ENCODE measurements at places on chromosomes 2 and 18.

DNA sequence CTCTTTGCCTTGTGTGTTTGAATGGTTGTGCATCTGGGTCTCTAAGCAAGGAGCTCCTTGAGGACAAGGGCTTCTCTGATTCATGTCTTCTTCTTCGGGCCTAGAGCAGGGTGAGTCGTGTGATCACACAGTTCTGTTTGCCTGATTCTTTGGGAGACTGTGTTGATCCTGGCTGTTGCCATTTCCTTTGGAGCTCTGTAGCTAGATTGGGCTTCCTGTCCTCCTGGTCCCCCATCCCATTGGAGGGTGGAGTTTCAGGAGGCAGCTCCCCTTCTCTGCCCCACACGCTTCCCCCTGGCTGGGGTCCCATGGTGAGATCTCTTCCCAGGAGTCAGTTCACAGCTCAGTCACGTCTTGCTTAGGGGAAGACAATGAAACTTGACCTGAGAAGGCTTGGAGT, 92.8 kb downstream of the TRIB2 start:
- no peak for ATAC-seq

DNA sequence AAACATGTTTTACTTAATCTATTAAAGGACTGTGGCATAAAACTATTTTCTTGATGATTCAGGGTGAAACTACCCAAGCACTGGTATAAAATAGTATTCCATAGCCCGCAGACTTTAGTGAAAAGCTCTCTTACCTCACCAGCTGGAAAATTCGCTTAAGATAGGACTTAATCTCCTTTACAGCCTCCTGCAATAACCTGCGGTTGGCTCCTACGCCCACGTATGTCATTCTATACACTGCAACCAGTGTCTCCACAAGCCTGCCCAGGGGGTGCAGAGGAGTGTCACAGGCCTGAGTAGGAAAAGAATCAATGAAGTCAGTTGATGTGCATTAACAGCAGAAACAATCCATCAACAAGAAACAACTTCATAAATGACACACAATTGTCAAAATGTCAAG, 11.3 kb upstream of the MPP4 start:
- ATAC-seq, result no peak

DNA sequence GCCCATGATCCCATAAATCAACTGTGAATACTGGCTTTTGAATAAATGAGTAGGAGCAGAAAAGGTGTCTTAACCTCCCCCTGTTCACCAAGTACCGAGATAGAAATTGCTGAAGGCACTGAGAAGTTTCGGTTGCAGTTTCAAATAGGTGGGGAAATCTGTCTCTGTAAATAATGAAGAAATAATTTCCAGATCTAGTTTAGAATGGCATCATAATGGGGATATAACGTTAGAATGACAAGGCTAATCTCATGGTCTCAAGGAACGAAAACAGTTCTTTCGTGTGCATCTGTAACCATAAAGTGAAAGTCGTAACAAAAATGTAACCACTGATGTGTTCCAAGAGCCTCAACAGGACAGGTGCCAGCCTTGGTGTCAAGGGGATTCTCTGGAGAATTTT, 49.9 kb upstream of the TMEM18 start:
- ATAC-seq, result peak; percentile 60

DNA sequence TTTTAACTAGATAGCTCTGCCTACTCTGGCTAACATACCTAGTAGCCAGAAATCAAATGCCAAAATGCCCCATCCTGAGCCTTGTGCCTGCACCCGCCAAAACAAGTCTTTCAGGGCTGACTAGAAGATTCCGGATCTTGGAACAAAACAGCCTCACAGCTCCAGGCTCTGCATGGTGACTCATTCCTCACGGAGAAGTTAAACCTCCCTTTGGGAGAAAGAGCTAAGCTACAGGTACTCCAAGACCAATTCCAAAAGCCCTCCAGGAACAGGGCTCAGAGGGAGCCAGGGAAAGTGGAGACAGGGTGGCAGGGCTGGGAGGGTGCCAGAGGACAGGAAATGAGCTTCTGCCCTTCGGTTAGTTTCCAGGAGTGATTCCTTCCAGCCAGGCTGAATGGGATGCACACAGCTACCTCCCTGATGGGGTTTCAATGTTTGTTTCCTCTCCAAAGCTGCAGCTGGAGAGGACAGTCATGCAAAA, 295.6 kb downstream of the TNS1 start:
- no peak for ATAC-seq

GRCh38 chr2:113861740-113862139, 28.1 kb upstream of the ACTR3 start:
- ATAC-seq, result no peak

GRCh38 chr2:145729481-145729880, 1209.6 kb upstream of the ZEB2 start:
- no peak for ATAC-seq

DNA sequence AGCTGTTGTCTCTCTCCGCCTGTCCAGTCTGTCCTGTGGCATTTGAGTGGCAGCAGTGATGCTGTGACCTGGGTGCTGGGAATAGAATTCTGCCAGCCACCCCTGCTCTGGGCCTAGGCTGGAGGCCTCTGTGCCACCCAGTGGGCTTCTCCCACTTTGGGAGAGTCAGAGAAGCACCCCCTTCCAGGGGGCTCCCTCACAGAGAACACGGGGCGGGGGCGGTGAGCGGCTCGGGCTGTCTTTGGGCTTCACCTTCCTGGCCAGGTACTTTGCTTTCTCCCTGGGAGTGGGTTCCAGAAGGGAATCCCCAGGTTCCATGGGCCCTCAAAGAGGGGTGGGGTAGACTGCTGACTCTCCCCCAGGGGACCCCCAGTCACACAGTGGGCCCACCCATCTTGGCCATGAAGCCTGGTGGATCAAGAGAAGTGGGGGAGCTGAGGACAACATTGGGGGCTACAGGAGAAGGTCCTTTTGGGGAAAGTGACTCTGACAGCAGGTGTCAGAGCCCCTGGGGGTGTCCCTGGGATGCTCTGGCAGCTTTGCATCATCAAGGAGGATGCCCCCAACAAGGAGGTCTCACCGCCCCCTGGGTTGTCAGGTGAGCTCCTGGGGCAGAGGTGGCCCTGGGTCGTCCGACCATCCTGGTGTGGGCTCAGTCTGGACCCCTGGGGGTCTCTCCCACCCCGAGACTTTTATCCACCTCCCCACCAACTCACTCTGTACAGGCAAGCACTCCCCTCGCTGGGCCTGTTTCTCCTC, 18.8 kb upstream of the BOK start:
- no peak for ATAC-seq

DNA sequence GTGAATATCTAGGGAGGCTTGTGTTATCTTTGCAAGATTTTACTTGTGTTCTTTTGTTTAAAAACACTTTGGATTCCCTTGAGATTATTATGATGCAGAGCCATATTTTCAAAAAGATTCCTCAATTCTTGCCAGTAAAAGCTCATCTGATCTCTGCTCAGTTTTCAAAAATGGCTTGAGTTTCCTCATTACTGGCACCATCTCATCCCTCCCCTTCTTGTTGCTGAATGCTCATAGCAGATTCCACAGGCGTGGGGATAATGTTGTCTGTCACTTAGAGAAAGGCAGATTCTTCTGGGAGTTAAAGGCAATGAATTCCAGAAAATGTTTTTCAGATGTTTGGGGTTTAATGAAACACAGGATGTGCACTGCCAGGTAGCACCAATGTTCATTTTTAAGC, 170.4 kb upstream of the TANK start:
- ATAC-seq, result no peak

DNA sequence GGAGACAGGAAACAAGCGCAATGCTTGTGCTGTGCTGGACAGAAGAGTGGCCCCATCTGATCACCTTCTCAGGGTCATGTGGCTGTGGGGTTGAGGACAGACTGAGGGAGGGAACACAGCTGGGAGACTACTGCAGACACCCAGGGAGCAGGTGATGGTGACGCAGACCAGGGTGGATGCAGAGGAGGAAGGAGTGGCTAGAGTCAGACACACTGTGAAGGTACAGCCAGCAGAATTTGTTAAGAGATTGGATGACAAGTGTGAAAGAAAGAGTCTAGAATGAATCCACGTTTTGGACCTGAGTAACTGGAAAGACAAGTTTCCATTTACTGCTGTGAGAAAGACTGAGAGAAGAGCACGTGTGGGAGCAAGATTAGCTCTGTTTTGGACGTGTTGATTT, 15.9 kb upstream of the POMC start:
- ATAC-seq, result no peak

- no peak for ATAC-seq
Observed at GRCh38 chr18:13624563-13625237, 101.7 kb downstream of the FAM210A start.

- no peak for ATAC-seq
Observed at GRCh38 chr18:12841070-12841469, 43.0 kb downstream of the PTPN2 start.

DNA sequence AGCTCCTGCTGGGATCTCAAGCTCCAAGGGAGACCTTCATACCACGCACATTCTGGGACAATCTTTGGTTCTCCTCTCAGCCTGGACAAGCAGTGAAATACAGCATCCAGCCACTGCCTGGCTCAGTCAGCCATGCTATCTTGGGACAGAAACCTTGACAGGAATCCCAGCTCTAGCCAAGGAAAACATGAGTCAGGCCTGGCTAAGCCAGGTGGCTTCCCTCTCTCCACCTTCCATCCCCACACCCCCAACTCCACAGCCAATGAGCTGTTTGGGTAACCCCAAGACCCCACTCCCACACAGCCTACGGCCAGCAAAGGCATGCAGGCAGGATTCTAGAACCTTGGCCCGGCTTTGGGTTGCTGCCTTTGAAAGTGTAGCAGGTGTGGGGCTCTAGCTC, 64.9 kb downstream of the MCFD2 start:
- no peak for ATAC-seq

DNA sequence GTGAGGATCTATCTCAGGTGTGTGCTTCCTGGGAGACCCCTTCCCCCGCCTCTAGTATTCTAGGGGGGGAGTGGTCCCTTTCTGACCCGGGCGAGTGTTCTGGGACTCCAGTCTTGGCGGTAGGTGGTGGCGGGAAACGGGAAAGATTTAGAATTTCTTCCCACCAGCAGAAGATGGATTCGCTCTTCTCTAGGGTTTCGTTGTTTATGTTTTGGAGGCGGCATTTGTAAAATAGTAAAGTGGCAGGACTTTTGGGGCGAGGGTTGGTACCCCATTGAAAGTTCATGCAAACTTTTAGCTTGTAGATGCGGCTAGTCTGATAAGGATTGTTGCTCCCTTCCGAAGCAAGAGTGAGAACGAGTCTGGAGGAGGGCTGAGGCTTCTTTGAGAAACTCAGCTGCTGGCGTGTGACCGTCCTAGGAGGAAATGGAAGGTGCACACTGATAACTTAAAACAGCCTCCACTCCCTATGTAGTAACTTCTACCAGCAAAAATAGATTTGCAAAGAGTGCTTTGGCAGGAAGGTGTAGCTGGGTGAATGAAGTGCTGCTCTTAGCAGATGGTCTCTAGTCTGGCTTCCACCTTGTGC, 412 bp downstream of the GPD2 start:
- ATAC-seq, result peak; percentile 44

DNA sequence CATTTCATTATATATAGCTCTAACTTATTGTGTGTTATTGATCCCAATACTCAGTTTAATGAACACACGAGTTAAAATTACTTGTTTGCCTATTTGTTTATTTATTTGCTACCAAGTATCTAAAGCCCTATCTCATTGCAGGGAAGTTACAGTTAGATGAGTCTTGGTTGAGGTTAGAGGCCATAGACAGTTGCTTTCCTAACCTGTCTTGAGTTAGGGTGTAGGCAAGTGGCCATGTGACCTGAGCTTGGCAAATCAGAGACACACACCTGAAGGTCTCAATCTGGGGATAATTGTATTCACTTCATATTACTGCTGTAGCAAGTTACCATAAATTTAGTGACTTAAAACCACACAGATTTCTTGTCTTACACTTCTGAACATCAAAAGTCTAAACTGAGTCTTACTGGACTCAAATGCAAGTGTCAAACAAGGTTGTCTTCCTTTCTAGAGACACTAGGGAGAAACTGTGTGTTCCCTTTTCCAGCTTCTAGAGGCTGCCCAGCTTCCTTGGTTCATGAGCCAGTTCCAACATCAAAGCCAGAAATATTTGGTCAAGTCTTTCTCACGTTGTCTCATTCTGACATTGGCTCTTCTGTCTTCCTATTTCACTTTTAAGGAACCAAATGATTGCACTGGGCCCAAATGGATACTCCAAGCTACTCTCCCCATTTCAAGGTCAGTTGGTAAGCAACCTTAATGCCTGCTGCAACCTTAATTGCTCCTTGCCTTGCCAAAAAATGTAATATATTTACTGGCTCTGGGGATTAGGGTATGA, 39.7 kb downstream of the COL3A1 start:
- ATAC-seq, result no peak

DNA sequence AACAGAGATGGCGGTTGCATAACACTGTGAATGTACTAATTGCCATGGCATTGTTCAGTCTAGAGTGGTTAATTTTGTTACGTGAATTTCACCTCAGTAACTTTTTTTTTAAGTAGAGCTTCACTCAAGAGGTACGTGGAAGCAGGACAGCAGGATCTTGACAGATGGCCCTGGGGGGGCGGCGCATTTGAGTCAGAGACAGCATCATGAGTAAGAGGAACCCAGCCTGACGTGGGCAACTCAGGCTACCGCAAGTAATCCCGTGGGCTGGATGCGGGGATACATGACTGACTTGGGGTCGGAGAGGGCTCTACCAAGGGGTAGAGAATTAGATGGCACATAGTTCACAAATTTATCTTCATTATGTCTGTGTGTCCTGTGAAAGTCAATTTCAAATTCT, 38.1 kb upstream of the DAPL1 start:
- ATAC-seq, result no peak

- no peak for ATAC-seq
Observed at GRCh38 chr2:29215739-29216608, 100.8 kb downstream of the CLIP4 start.

GRCh38 chr2:239612133-239612532, 211.3 kb upstream of the HDAC4 start:
- no peak for ATAC-seq

- no peak for ATAC-seq
Observed at GRCh38 chr2:137910641-137911040, 53.6 kb upstream of the HNMT start.

DNA sequence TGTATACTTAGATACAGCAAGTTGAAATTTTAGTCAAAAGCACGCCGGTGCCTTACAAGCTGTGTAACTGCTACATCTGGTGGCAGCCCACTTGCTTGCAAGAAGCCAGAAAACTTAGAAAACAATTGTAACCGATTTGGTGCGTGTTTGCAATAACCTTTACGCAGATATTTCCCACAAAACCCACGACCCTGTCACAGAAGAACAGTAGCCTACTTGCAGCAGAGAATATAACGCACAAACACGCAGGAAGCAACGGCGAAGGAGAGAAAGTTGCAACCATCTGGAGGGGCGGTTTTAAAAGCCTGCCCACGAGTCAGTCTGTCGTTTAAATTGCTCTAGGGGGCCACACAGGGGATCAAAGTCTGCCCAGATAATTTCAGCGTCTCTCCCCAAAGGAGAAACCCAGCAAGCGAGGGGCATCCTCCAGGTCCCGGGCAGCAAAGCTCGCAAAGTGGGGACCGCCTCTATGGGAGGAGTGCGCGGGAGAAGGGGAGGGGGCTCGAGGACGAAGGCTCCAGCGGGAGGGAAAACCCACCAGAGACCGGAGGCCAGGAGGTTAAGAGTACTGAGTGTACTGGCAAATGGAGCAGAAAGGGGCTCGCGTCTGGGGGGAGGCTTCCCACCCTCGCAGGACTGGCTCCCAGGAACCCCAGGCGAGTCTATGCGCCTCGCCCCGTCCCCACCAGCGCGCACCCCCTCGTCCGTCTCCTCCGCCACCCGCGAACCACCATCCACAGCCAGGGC, 1.1 kb downstream of the TLK1 start:
- ATAC-seq, result peak; percentile 6

Data from stimulated activated memory B cell treated with anti-CD40 and anti-IgM and Interleukin-4, amounts not matched to agents 10 μg/mL and 1 μg/mL and 100 μg/mL, for 72 hours (primary cell).